Endothelial cell (in vitro differentiated cells): ENCODE measurements at places on chromosomes 12 and 14.

DNA sequence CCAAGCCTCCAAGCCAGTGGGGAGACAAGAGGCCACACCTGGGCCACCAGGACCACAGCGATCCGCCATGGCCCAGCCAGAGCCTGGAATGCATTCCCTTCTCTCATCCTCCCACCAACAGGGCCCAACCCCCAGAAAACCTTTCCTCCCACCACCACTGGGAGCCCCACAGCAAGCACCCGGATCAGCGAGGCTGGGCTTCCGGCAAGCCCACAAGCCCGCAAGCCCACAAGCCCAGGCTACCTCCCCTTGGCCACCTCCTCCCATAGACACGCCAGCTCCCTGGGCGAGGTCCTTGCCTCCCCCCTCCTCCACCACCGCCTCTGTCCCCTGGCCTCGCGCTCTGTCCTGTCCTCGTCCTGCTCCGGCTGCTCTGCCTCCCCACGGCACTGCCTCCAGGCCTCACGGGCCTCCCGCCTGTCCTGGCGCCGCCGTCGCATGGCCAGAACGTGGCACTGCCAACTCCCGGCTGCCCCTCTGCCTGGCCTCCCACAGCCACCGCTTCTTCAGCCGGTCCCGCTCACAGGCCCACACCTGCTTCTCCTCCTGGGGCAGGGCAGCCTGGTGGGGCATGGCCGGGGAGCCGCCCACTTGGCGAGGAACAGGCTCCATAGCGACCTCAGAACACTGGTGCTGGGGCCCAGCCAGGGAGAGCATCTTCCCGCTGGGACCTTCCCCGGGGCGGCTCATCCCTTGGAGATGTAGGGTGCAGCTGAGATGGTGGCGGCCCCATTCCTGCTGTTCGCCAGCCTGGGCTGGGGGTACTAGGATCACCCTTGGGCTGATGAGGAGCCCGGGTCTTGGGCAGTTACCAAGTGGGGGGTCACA lies 5.6 kb downstream of the CDK2AP1 start:
- no peak for DNase-seq

DNA sequence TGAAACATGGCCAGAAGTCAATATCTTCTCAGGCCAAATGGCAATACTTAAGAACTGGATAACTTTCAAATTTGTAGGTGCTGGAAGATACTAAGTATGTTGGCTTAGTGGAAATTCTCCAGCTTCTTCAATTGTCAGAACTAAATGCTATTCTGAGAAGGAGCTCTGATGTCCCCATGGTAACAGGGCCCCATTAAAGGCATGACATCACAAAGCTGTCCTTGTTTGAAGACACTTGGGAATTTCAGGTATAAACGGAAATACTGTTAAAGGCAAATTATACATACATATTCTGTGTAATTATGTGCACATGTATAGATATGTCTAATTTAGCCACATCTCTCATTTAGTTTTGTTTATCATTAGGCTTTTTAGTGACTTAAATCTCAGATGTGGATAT lies 210.0 kb upstream of the SEL1L start:
- no peak for DNase-seq

DNA sequence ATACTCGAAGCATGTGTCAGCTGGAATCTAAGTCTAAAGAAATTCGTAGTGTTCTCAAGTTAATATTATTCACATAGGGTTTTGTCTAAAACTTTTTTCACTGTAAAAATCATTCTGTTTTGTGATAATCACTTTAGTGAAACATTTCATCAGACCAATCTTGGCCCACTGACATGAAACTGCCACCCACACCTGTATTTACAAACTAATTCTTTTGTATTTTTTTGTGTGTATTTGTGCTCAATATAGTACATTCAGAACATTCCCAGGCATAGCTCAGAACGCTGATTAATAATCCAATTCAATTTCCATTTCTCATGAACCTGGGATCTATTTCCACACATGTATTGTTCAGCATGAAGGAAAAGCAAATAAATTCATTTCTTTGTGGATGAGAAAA lies 191.7 kb downstream of the RASSF9 start:
- DNase-seq: no peak

- DNase-seq: peak; percentile 53
Measured at GRCh38 chr14:23577004-23577681, 1.4 kb downstream of the JPH4 start.

DNA sequence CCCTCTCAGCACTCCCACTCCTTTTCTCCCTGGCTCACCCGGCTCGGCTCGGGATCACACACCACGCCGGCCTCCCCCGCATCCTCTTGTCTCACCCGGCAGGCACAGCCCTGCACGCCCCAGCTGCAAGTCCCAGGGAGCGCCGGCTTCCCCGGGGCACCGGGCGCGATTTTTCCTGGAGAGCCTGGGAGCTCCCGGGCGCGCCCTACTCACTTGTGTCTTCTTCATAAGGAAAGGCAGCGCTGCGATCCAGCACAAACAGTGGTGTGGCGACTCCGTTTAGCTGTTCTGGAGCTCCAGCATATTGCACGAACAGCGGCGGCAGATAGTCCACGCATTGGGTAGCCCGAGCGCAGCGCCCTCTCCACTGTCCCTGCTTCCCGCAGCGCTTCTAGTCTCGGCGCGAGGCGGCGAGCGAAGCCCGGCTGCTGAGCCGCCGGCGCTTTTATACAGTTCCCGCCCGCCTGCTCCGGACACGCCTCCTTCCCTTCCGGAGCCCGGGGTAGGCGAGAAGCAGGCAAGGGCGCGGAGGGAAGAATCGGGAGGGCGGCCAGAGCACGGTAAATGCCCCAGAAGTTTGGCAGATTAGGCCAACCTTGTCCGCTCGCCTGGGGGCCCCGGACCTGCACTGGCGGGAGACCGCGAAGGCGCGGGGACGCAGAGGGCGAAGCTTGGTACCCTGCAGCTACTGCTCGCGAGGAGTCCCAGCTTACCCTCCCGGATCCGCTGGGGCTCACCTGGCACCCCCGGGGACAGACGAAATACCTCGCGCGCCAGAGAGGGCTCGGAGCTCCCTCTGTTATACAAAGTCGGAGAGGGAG lies at the start of gene KITLG:
KITLG (minus strand) TSS at position 421 of the 821 bp plus-strand sequence; CDS start at position 228, 193 bp downstream.
- DNase-seq: peak; percentile 85

- DNase-seq: no peak
Measured at GRCh38 chr14:99050309-99050708, 221.7 kb downstream of the BCL11B start.

- DNase-seq: peak; percentile 77
Measured at GRCh38 chr14:67674139-67674479, 323 bp downstream of the VTI1B start.

- no peak for DNase-seq
Measured at GRCh38 chr14:64654901-64655300, 49.3 kb upstream of the PLEKHG3 start.

DNA sequence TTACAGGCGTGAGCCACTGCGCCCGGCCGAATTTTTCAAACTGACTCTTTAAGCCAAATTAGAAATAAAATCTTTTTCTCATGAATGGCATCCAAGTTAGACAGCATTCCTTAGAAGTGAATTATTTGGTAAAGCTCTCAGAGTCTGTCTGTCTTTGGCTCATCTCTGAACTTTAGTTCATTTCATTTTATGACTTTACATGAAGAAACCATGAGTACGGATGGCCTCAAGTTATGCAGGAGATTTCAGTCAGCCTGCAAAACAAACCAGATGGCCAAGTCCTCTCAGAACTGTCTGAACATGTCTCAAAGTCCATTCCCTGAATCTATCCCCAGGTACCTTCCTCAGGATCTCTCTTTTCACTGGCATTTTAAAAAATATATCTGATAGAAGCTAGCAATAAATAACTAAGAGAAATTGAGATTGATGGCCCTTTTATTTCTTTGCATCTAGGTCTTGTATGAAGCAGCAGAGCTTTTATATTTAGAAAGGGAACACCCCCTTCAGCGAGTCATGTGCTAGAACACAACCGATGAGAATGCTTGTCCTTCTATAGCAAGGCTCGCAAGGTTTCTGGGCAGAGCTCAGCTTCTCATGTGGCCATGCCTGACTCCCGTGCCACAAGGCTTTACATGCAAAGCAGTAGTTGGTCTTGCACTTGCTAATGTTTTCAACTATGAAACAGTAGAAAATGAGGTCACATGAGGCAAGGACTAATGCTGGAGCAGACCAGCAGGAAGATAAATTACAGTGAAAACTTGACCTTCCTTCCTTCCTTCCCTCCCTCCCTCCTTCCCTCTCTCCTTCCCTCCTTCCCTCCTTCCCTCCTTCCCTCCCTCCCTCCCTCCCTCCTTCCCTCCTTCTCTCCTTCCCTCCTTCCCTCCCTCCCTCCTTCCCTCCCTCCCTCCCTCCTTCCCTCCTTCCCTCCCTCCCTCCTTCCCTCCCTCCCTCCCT lies 125.0 kb downstream of the AKAP6 start:
- no peak for DNase-seq

- DNase-seq: no peak
Measured at GRCh38 chr12:55624056-55624455, 12.6 kb upstream of the OR10P1 start.

DNA sequence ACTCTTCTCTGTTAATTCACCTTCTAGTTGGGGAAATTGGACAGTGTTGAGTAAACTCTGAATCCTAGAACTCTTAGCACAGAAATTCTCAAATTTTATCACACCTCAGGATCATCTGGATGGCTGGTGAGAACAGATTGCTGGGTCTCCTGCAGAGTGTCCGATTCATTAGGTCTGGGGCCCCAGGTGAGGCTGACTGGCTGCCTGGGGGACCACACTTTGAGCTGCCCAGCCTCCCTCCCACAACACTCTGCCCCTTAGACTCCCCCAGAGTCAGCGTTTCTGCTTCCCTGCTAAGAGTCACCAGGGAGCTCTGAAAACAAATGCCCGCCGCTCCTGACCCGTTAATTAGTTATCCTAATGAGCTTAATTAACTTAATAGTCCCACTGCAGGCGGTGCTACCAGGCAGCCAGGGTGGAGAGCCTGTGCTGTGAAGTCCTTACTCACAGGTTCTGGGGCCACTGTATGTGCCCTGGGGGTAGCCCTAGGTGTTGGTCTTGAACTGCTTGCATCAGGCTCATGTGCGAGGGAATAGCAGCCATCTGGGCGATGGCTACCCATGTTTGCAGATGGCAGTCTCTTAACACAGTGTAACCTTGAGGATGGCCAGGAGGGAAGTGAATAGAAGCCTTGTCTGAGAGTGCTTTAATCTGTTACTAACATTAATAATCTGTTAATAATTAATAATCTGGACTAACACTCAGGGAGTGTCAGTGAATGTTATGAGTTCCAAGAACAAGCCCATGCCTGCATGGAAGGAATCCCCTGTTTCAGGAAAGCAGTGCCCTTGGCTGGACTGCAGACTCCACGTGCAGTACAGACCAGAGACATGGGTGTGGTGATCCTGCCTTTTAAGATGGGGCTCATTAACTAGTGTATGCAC lies 35.6 kb downstream of the AACS start:
- DNase-seq: no peak
